ENCODE measurements at places on chromosomes 5 and 9. TPM values are rescaled to one million over a fixed set of nuclear protein-coding genes. Genes with fewer than 3 reads are reported as not detected.

GRCh38 chr5:124643336-124643735, 103.1 kb downstream of the ZNF608 start:
- no peak for DNase-seq

DNA sequence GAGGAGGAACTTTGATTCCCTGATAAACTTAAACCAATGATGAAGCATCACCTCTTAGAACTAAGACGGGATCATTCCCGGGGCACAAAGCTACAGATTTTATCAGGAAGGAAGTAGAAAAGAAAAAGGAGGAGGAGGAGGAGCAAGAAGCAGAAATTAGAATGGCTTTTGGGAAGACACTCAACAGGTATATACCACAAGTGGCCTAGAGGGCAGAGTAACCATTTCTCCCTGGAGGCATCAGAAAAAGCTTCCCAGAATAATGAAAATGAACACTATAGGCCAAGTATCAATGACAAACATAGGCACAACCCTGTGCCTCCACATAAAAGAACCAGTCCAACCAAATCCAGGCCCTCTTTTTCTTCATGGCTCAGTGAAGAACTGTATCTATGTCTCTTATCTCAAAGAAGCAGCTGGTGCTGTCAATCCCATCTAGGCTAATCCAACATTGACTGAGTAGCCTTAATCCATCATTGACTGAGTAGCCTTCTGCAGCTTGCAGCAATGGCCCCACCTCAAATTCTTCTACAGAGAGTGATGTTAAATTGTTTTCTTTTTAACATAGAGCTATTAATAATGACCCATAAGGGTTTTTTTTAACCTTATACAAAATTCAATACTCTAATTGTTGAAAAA, 178.8 kb upstream of the KIF2A start:
- no peak for DNase-seq

GRCh38 chr9:117120061-117120460, 294.8 kb downstream of the ASTN2 start:
- no peak for DNase-seq

The NOXA1 gene
- total RNA-seq, result 3.1 TPM

The MEGF10 gene
- total RNA-seq, result 0.64 TPM

DNA sequence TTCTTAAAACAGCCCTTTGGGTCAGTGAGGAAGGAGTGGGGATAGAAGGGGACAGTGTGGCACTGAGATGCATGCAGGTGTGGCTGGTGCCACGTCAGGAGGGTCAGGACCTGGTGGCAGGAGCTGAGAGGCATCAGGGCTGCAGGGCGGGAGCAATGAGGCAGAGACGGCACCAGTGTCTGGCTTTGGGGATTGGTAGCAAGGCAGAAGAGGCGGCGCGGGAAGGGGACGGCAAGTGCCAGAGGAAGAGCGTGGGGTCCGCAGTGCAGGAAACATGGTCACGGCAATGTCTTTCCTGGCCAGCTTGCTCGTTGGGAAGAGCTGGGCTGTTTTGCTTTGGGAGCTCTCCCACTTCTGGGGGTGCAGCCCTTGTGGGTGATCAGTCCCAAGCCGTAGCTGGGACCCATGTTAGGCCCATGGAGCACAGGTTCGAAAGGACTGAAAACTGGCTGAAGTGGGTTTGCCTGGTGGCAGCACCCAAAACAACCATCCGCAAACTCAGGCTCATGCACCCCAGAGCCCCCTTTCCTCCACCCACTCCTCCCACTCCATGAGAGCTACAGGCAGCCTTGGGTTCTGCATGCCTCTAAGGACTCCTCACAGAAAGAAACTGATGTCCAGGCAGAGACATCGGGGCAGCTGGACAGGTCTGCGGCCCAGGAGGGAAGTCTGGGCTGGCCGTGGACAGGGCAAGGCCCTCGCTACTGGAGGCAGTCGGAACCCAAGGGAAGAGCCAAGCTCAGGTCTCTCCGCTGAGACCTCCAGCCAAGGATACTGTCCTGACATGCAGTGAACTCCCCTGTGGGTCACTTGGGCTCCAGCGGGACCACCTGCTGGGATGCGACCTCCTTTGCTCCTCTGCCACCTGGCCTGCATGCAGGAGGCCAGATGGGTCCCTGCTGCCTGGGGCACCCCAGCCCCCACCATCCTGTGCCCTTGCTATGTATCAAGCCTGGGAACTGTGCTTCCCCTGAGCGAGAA, 104.4 kb downstream of the ZNF354C start:
- DNase-seq, result no peak

GRCh38 chr5:136040746-136041415, 12.1 kb downstream of the TGFBI start:
- no peak for DNase-seq

The PCDHGA9 gene
- total RNA-seq, result 4.4 TPM

The ANKRD20A1 gene
- total RNA-seq, result 1.6 TPM

All from heart right ventricle (tissue), 16 donors.